Panc1 (cell line): ENCODE measurements at places on chromosomes 1 and 21. TPM values are rescaled to one million over a fixed set of nuclear protein-coding genes. Genes with fewer than 3 reads are reported as not detected.
A peak's percentile ranks its signal among the peaks of the same experiment; 100 is the strongest.

GRCh38 chr21:41834252-41834925 lies 44.8 kb downstream of the PRDM15 start:
- DNase-seq: no peak

GRCh38 chr1:26729633-26730032 lies 33.8 kb downstream of the ARID1A start:
- no peak for DNase-seq

- no peak for DNase-seq
Measured at GRCh38 chr1:178938101-178938958, 67.5 kb upstream of the ANGPTL1 start.

DNA sequence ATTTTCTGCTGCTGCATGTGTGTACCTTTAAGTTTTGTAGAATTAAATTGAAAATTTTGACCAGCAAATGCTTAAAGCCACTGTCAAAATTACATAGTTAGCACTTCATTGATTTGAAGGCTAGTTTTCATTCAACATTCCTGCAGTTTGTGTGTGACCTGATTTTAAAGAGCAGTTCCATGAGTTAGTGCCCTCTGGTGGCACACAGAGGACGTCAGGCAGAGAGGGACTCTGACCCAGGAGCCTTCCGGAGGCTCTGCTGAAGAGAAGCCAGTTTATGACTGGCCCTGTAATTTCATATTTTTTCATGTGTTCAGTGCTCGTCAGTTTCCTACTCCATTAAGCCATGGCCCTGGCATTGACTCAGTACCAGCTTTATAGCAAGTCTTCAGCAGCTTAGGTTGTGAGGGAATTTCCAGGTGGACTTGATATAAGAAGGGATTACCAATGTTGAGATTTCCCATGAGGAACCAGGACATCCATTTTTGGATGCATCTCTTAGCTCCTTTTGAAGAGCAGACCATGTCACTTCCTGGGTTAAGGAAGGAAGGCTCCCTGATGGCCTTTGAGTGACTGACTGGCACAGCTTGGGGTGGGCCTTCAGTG lies 104.7 kb downstream of the CAMTA1 start:
- peak; percentile 39 for DNase-seq

DNA sequence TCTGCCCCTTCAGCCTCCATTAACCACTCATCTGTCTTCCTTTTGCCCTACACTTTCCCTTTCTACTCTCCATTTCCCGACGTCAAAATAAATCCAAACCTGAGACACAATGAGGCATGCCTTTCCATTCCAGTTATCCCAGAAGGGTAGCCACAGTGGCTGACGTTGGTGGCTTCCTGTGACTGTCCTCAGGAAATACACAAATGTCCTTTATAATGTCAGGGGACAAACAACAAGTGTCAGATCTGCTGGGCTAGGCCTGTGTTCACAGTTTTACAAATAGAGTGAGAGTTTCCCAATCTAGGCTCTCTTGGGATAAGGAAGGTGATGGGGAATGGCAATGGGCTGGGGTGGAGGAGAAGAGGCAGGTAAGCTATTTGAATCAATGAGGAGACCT lies 135.3 kb downstream of the BRINP2 start:
- DNase-seq: no peak

GRCh38 chr1:87684713-87685205 lies 356.1 kb downstream of the LMO4 start:
- DNase-seq: no peak

DNA sequence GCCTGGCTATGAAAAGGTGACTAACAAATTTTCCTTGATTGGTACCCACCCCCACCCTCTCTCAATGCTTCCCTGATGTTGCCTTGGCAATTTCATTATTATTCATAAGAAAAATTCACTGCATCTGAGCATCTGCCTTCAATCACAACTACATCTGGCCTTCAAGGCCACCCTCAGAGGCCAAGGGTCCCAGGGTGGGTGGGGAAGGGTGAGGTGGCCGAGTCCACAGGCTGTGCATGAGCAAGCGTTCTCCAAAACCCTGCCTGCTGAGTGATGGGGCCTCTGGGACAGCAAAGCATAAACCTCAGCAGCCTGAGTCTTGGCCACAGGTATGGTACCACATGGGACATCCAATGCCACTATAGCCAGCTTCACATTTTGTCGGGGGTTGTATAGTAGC lies 198.7 kb downstream of the SLC35F3 start:
- no peak for DNase-seq

GRCh38 chr1:69737527-69738185 lies 169.9 kb downstream of the LRRC7 start:
- peak; percentile 42 for DNase-seq

- no peak for DNase-seq
Measured at GRCh38 chr21:38533887-38534286, 35.6 kb upstream of the ERG start.

Gene OR2T35
- not detected for total RNA-seq

DNA sequence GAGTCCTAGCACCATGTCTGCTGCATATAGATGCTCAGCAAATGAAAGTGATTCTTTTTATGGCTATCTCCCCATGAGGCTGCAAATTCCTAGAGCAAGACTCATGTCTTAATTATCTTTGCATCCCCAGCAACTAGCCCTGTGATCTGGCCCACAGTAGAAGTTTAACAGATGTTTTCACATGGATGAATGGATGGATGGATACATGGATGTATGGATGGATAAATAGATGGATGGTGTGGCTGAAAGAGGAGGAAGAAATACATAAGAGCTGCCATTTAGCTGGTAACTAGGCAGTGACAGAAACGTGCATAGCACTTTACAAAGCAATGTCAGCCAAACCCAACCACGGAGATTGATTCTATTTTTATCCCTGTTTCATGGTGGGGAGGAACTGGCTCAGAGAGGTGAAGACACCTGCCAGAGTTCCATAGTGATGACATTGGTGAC lies 32.7 kb upstream of the ZBTB40 start:
- no peak for DNase-seq

GRCh38 chr1:62841587-62842169 lies 57.7 kb downstream of the ATG4C start:
- peak; percentile 50 for DNase-seq

Gene TMOD4
- 0.80 TPM for total RNA-seq

Gene UBR4
- 126 TPM for total RNA-seq

DNA sequence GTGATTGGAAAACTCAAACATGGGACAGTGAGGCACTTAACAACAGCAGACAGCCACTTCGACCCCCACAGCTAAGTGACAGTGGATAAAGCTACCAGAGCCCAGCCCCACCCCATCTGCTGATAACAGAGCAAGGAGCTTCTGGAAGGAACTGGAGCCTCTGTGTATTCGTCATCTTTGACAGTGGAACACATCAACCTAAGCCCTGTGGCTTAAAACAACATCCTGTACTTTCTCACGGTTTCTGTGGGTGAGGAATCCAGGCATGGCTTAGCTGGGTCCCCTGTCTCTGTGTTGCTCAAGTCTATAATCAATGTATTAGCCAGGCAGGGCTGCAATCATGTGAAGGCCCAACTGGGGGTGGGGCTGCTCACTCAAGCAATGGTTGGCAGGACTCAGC lies 18.4 kb upstream of the SIPA1L2 start:
- DNase-seq: no peak

- no peak for DNase-seq
Measured at GRCh38 chr1:109816175-109816811, 52.6 kb upstream of the EPS8L3 start.

- no peak for DNase-seq
Measured at GRCh38 chr21:29279558-29279957, 19.2 kb upstream of the BACH1 start.

DNA sequence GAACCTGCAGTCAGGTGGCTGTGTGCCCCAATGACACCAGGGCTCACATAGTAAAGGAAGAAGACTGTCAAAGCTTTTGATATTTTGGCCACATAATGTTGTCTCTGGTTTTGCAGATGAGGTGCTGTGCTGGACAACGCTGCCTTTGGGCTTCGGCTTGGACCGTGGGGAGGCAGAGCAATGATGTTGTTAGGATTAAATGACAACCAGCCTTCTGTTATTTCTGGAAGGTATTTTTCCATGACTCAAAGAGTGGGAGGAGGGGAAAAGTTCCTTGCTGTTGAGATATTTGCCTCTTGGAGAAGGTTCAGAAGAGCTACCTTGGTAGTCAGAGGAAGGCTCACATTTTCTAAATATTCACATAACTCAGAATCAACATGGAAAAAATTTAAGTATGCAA lies 187.3 kb upstream of the GALNT2 start:
- no peak for DNase-seq

Gene KIRREL1
- total RNA-seq: 145 TPM

DNA sequence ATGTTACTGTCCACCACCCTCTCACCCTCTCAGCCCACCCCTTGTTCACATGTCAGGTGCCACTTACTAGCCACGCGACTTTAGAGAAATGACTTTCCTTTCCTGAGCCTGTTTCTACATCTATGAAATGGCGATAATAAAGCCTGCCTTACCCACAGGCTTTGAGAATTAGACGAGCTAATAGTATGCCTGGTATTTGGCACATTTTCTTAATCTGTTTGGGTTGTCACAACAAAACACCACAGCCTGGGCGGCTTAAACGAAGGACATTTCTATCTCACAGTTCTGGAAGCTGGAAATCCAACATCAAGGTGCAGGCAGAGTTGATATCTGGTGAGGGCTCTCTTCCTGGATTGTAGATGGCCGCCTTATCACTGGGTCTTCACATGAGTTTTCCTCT lies 273.9 kb upstream of the FMN2 start:
- no peak for DNase-seq

DNA sequence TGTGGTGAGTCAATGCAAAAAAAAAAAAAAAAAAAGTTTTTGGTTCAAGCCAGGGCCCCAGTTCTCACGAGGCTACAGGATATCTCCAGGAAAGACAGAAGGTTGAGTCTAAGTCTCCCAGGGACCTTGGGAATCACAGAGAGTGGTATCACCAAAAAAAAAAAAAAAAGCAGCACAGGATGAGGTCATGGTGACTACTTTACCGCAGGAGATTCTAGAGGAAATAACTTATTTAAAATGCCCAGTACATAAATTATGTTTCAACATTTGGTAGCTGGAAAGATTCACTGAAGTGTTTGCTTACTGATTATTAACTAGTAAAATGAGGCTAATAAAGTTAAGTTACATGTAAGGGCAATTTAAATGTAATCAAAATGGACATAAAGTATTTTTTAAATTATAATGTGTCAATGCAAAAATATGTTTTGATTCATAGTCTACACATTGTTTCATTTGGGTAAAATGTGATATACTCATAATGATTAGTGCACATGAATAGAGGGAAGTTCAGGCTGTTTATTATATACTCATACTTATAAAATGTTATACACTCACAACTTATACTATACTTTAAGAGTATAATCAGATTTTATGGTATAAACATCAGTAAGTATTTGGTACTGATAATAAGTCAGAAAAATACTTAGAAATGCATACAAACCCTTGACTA lies 84.1 kb downstream of the PLPPR5 start:
- DNase-seq: no peak

Gene MX2
- 56.7 TPM for total RNA-seq

- peak; percentile 4 for DNase-seq
Measured at GRCh38 chr1:192787914-192788585, 20.8 kb upstream of the RGS2 start.

DNA sequence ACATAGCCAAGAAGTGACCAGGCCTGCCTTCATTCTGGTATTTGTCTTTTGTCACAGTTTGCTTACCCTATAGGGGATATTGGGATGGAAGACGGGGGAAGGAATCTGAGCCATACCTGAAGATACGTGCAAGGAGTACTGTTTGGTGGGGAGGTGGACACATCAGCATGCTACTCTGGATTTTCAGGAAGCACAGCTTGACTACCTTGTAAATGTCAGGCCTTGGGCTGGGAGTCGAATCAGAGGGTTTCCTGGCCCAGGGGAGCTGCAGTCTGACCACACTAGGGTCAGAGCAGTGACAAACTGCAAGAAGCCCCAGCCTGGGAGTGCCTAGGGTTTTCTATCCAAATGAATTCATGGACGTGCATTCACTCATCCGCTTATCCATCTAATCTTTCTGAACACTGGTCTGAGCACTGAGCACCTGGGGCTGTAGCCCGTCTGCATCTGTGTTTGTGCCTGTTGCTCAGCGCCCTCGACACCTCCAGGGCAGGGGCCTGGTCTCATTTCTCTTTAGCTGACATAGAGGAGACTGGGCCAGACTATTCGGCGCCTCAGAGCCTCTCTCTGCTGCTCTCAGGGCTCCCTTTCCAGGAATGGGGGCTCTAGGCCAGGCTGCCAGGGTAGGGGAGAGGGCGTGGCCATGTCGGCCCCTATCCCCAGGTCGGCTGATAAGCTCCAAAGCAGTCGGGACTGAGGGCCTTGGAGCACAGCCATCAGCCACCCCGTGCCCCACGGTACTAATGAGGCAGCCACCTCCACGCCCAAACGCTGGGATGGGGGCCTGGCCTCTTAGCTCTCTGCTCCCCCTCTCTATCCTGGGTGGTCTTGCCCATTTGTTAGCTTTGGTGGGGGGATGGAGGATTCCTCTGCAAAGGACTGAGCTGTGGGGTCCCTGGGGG lies 47.0 kb upstream of the SLC2A1 start:
- DNase-seq: no peak

Gene PDZK1
- total RNA-seq: 2.3 TPM

DNA sequence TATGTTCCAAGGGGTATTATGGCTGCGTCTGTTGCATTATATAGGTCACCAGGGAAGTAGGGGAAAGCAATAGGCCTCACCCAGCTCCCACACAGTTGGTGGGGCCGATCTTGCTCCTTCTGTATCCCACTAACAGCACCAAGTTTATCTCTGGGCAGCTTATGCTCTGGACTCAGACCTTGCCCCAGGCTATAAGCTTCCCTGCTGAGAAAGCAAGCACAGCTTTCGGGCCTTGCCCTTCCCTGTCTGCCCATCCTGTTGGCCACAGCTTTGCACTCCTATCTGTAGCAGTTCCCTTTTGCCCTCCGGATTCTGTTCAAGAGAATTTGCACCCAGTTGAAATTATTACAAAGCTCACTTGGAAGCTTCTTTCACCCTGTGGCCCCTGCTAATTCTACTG lies 12.9 kb downstream of the KCNE1 start:
- no peak for DNase-seq

GRCh38 chr1:189657715-189658114 lies 819.9 kb downstream of the BRINP3 start:
- DNase-seq: no peak

GRCh38 chr1:201011616-201012015 lies 11.9 kb downstream of the KIF21B start:
- no peak for DNase-seq

Gene C1orf198
- total RNA-seq: 33.6 TPM

DNA sequence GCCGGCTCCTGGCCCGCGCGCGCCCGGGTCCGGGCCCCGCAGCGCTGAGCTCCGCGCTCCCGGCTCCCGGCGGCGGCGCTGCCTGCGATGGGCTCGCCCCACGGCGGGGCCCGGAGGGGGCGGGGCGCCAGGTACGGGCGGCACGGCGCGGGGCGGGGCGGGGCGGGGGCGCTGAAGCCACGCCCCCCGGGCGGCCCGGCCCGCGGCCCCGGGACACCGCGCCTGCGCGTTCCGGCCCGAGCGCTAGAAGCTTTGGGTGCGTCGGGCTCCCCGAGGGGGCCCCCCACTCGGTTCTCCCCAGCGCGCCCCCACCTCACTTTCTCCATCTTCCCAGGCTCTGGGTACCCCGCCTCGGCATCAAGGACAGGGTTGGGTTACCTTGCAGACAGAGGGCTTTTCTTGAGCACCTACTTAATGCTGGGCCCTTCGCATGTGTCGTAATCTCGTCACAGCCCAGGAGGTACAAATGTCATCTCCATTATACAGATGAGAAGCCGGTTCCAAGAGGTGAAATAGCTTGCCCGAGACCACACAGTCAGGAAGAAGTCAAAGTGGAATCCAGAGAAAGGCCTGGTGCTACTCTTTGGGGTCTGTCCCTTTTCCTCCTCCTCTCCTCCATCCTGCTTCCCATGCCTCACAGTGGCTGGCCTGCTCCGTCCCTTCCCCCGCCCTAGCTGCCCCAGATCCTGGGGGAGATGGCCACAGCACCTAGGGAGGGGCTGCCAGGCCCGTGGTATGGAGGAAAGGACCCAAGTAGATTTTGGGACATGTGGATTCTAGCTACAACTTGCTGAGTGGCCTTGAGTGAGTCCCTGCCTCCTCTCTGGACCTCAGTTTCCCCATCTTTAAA lies 46.5 kb downstream of the RAP1GAP start:
- no peak for DNase-seq
